ENCODE measurements at places on chromosomes 6 and 20.

GRCh38 chr6:155054491-155055250 is 59.6 kb downstream of the TIAM2 start:
- no peak for DNase-seq

- DNase-seq = no peak
These were observed 53.3 kb upstream of the SLC22A23 start for GRCh38 chr6:3510178-3510577.

GRCh38 chr20:17598013-17598550 is 28.2 kb downstream of the DSTN start:
- no peak for DNase-seq

DNA sequence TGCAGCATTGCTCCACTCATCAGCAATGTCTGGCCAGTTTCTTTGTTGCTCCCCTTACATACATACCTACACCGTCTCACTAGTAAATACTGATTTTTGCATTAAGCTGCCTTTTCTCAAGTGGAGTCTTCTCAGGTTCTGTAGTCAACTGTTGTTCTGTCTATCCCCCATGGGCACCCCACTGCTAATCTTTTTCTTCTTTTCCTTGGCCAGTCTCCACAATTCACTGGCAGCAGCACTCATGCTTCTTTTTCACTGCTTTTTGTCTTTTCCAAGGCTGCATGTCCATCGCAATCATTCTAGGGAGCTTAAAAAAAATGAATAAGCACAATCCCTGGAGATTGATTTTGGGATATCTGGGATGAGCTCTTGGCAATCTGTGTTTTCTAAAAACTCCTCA is 10.3 kb upstream of the ERVFRD-1 start:
- no peak for DNase-seq

- no peak for DNase-seq
These were observed 33.8 kb downstream of the CD40 start for GRCh38 chr20:46151936-46152335.

DNA sequence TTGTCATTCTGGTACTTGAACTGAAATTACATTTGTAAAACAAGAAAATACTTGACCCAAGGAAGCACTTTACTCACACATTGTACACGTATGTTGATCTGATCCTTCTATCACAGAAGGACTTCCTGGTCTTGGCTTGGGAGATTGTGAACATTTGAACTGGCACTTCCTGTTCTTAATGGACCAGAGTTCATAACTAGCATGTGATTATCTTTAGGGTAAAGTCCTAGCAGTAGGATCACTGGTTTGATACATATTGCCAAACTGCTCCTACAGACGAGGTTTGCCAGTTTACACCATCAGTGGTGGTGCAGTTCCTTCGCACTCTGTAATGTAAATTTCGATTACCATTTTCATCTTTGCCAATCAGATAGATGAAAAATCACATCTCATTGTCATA is 12.7 kb downstream of the HECA start:
- DNase-seq = no peak

DNA sequence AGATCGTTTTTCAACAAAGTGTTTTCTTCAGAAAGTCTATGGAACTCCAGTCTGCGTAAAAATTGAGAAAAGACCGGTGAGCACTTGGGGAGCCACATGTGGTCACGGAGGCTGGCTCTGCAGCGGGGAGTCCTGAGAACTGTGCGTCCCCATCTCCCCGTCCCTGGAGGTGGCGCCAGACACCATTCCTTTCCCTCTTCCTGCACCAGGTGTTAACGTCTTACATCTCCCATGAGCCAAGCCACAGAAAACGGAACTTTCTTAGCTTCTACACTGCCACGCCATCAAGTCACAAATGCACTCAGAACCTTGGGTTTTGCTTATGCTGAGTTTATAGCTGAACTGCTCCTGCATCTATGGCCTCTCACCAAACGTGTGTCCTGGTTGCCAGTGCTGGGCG is 62.6 kb downstream of the GINS1 start:
- DNase-seq = no peak

DNA sequence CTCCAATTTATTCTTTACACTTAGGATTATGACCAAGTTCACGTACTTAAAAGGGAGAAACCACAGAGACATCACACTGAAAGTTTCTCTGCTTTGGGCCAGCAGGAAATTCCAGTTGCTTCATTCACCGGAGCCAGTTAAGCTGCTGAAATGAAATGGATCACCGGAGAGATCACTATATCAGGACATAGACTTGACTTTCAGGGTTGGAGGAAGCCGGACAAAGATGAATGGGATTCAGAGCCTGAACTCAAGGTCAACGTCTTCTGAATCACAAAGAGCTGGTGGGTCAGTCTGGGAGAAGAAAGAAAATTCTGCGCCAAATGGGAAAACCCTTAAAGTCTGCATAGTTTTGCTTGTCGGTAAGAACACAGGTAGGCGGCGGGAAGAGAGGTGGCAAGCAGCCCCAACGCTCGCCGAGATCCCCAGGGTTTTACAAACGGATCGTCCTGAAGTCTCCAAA is 81.9 kb upstream of the CCDC28A start:
- DNase-seq = no peak

- peak; percentile 20 for DNase-seq
These were observed 42.8 kb upstream of the RALGAPA2 start for GRCh38 chr20:20755231-20755630.

GRCh38 chr6:165936096-165936495 is 231.6 kb downstream of the TBXT start:
- DNase-seq = no peak

DNA sequence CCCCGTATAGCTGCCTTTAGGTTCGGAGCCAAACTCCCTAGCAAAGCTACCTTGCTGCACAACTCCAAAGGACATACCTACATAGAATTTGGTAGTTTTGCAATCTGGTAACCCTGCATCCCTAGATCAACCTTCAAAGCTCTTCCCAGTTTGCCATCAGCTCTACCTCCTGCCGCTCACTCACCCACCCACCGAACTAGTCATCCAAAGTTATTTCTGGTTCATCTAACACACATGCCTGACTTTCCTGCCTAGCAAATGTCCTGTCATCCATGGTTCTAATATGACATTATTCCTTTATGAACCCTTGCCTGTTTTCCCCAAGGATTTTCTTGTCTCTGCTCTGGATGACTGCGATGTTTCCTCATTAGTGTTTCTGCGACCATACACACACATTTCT is 21.6 kb downstream of the SPAG4 start:
- no peak for DNase-seq

DNA sequence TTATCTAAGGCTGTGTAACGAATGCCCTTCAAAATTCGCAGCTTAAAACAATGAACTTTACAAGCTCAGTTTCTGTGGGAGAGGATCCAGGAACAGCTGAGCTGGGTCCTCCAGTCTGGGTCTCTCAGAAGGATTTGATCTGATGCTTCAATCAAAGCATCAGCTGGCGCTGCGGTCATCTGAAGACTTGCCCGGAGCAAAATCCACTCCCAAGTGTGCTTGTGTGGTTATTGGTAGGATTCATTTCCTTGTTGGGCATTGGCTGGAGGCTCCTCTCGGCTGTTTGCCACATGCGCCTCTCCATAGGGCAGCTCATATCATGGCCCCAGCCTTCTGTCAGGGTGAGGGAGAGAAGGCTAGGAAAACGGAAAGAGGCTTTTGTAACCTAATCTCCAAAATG is 269.3 kb upstream of the CHD6 start:
- DNase-seq = no peak

GRCh38 chr6:138692058-138692977 is 81.3 kb upstream of the CCDC28A start:
- DNase-seq = no peak

DNA sequence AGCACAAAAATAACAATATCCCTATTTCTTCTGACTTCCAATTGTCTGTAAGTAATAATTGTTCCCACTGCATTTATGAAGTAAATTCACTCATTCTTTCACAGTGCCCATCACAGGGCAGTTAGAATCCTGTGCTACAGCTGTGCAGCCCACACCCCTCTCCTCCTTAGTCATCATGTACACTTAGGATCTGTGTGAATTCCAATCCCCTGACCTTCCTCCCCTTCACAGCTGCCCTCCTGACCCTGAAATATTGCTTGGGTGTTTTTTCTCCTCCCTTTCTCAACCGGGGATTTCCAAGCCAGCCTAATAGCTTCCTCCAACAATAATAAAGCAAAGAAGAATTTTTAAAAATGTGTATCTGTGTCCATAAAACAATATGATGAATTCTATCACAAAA is 91.5 kb upstream of the BEND6 start:
- no peak for DNase-seq

DNA sequence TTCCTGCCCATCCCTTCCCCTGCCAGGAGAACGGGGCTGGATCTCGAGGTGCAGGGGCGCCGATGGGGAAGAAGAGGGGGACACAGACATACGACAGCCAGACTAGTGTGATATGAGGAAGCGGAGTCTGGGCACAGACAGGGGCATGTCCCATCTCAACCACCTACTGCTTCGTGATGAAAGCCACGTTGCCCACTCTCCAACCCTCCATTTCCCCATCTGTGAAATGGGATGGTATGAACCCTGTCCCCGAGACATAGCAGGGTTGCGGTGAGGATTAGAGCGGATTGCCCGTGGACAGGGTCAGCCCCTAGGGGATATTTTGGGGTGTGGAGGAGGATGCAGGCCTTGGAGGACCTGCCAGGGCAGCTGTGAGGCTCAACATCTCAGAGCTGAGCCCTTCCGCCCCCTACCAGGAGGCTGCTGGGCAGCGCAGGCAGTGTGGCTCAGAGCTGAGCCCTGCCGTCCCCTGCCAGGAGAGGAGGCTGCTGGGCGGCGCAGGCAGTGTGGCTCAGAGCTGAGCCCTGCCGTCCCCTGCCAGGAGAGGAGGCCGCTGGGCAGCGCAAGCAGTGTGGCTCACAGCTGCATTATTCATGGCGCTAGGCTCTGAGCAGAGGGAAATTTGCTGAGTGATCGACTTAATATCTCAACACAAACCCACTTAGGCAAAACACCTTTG is 71.7 kb downstream of the GRM4 start:
- no peak for DNase-seq

DNA sequence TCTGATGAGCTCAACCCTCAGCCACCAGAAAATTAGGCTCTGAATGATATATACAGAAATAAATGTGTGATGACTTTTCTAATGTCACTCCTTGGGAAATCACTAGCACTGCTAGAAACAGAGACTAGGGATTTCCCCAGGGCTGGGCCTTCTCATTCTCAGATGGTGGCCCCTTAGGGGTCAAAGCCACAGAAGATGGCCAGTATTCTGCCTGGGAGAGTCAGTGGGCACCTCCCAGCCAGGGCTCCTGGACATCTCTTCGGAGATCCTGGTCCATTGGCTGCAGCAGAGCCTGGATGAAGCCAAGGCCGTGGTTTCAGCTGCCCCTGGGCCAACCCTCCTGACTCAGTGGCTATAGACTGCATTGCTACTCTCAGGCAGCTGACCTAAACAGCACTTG is 276.9 kb upstream of the SUPT3H start:
- no peak for DNase-seq

DNA sequence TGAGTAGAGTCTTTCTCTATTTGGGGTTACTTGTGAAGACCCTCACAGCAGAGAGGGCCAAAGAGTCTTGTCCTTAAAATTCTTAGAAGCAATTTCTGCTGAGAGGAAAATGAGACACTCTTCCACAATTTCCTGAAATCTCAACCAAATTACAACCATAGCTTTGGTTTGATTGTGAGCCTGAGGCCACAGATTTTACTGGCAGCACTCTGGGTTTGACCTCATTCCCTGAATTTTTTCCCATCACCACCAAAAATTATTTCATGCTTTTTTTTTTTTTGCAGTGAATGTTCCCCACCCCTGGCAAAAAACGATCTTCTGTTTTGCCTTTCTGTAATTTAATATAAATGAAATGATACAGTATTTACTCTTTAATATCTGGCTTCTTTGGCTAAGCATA is 125.5 kb downstream of the THEMIS start:
- DNase-seq = no peak

DNA sequence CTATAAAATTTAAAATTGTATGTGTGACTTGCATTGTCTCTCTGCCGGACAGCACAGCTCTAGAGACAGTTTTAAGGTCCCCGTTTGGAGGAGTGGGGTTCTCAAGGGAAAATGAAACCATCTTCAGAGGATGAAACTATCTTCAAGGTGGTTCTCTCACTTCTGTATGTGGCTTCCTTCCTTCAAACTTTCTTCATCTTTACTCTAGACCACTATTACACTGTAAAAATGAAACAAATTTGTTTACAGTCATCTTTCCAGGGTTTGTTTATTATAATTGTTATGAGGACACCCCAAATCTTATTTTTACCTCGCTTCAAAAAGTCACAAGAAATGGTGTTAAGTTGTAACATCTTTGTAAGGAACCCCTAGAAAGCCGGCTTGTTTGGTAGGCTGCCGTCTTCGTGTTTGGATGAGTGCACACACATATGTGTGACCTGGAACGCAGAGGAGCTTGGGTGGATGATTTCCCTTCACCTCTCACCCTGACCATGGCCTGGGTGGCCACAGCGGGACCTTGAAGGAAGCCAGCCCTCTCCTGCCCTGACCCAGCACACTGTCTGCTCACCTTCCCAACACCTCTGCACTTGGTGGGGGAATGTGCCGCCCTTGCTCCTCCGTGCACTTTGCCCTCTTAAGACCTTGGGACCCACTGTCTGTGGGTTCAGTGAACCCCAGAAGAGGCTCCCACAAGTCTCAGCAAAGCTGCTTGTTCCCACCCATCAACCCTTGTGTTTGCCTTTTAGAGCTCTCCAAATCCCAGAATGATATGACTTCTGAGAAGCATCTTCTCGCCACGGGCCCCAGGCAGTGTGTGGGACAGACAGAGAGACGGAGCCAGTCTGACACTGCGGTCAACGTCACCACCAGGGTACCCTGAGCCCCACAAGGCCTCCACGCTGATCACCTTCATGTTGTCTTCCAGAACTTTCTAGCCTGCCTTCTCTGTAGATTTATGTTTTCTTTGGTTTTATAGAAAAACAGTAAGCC is 67.8 kb downstream of the SYTL3 start:
- no peak for DNase-seq

DNA sequence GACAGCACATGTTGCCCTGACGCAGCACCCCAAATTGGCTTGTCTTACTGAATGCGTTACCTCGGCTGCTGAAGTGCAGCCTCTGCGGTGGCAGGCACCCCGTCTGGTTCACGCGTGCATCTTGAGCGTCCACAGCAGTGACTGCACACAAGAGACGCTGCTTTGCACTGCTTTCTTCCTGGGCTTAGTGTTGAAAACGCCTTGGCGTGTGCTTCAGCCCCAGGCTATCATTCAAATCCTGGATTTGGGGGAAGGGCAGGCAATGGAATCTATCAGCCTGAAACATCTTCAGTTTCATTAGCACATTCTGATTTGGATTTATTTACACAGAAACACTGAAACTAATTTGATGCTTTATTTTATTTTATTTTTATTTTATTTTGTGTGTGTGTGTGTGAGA is 342.7 kb downstream of the SMOC2 start:
- no peak for DNase-seq

- no peak for DNase-seq
These were observed 6.4 kb downstream of the ADGRF5 start for GRCh38 chr6:46915380-46915779.

- DNase-seq = no peak
These were observed 162.9 kb upstream of the SLC24A3 start for GRCh38 chr20:19049514-19049913.

- DNase-seq = no peak
These were observed 716.0 kb upstream of the EYS start for GRCh38 chr6:66423047-66423446.

All from SIG-M5 (cell line).